ENCODE measurements at places on chromosomes 12 and 14. TPM values are rescaled to one million over a fixed set of nuclear protein-coding genes. Genes with fewer than 3 reads are reported as not detected.

DNA sequence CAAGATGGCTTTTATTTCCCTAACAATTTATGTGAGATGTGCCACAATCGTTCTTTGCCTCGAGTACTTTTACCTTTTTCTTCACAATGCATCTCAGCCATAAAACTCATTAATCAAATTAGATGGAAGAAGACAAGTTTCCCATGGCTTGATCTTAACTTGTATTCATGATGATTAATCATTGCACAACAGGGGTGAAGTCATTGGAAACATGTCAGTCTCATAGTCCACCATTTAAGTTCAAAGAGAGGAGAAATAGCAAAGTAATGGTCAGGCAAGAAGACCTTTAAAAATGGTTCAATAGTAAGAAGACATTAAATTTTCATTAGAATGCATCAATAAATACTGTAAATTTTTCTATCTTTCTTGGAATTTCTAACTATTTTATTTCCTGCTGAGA, 136.3 kb downstream of the FOXG1 start:
- peak; percentile 53 for DNase-seq

GRCh38 chr14:99673305-99674063, 10.6 kb upstream of the CYP46A1 start:
- no peak for DNase-seq

DNA sequence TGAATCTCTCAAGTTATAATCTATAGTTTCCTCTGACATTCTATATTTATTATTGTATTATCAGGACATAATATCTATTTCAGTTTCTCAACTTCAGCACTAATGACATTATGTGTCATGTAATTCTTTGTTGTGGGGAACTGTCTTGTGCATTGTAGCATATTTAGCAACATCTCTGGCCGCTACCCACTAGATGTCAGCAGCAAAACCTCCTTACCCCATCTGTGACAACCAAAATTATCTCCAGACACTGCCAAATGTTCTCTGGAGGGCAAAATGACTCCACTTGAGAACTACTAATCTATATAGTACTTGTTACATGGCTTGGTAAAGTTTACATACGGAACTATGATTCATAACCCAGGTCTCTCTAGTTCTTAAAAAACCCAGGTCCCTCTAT, 110.2 kb downstream of the RASSF9 start:
- DNase-seq: no peak

GRCh38 chr14:25846246-25846645, 751.6 kb downstream of the NOVA1 start:
- no peak for DNase-seq

GRCh38 chr14:101966742-101967141, 2.4 kb downstream of the DYNC1H1 start:
- no peak for DNase-seq

DNA sequence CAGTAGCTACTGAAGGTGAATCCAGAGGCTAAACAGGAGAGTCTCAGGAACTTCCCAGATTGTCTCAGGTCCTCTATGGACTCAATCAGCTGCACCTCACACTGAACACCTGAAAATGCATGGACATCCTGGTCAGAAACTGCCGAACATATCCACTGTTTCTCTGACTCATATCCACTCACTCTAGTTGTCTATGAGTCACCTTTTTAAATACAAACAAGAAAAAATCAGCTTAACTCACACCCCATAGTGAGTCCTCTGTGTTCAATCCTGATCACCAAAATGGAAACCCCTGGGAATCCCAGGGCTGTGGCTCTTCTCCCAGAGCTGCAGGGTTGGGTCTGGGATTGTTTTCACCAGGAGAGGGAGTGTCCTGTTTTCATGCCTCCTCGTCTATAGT, 556.7 kb downstream of the TMEM121 start:
- DNase-seq: no peak

DNA sequence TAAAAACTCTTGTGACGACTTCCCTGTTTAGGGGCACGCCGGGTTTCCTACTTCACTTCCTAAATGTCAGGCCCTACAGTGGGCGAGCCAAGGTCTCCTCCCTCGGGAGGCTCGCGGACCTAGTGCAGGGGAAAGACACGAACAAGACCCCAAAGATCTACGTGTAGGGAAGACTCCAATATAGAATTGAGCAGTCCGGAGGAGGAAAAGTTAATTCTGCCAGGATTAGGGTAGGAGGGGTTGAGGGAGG, 564 bp downstream of the ATXN3 start:
- DNase-seq: peak; percentile 43

Gene BEGAIN
- total RNA-seq: 1.1 TPM
